CD4-positive, alpha-beta memory T cell (primary cell): ENCODE measurements at places on chromosomes 6 and 20.

GRCh38 chr20:8587251-8587650 is 455.2 kb downstream of the PLCB1 start:
- DNase-seq, result no peak

DNA sequence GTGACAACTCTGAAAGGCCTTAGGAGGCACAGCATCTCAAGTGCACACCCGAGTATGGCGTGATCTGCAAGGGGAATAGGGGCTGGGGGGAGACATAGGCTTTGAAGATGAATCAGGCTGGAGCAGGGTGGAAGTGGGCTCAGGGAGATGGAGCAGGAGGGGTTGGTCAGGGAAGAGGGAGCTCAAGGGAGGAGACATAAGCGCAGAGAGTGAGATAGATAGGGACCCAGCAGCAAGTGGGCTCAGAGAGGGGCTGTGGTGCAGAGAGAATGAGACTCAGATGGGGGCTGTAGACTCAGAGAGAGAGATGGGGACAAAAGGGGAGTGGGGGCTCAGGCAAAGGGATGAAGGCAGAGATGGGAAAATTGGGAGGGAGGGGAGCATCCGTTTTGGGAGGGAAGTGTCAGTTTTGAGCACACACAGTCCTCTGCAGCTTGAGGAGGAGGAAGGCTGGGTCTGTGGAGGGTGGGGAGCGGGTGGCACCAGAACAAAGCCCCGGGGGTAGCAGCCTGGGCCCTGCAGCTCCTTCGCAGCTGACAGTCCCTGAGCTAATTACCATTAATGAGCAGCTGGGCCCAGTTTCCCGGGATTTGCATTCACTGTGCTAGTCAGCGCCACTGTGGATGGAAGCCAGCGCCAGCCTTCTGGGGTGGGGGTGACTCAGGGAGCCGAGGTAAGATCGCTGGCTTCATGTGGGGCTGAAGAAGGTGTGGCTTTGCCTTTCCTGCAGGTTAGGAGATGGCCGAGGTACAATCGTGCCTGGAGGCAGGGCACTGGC is 18.7 kb downstream of the SRXN1 start:
- no peak for DNase-seq

GRCh38 chr20:21511485-21511849 is 2.4 kb downstream of the NKX2-2 start:
- no peak for DNase-seq

DNA sequence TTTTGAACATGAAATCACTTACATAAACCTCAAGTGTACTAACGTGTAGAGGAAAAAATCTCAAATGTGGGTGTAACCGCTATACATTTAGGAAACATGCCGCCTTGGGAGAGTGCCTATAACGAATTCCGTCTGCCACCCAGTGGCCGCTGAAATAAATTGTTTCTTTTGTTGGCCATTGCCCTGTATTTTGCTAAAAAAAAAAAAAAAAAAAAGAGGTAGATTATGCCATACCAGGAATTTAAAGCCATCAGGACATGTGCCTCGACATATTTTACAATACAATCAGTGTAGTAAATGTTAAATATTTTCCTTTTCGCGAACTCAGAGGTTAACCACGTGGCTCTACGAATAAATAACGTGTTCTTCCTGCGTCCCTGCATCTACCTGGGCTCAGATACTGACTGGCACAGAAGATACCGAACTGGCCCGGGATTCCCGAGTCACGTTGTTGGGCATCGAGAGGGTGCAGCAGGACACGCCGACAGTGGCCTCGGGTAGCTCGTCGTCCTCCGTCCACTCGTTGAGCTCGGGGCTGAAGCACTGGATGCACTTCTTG is 14.3 kb downstream of the KLHL31 start:
- DNase-seq, result peak; percentile 82

- DNase-seq, result no peak
These were observed 105.1 kb downstream of the PHF3 start for GRCh38 chr6:63740709-63741108.

GRCh38 chr20:39013662-39014109 is 51.5 kb downstream of the DHX35 start:
- no peak for DNase-seq

DNA sequence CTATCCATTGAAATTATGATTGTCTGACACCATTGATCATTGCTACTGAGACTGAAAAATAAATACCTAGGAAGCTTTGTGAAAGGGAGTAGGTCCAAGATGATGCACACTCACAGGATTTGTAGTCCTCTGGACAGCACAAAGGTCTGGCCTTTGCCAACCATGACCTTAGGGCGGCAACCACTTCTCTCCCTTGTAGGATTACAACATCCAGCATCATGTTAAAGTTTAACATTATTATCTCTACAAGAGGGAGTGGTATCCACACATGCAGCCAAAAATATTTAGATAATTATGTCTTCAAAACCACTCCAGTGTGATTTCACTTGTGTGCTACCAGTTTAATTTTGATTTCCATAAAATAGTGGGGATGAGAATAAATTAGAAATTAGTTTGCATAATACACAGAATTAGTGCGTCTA is 51.1 kb upstream of the NHSL1 start:
- no peak for DNase-seq

DNA sequence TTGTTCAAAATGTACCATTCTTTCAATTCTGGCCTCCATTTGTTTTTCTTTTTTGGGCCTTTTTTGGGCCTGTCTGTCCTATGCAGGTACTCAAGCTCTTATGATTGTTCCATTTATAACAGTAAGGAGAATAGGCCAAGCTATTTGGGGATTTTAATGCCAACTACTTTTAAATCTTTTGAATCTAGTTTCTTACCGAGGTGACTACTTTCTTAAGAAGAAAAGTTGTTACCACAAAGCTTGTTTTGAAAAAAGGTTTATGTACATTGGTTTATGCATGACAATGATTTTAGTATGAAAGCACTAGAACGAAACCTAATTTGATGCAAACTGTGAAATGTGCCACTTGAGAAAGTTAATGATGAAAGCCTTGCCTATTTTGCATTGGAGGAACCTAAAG is 98.3 kb upstream of the MTHFD1L start:
- DNase-seq, result no peak

DNA sequence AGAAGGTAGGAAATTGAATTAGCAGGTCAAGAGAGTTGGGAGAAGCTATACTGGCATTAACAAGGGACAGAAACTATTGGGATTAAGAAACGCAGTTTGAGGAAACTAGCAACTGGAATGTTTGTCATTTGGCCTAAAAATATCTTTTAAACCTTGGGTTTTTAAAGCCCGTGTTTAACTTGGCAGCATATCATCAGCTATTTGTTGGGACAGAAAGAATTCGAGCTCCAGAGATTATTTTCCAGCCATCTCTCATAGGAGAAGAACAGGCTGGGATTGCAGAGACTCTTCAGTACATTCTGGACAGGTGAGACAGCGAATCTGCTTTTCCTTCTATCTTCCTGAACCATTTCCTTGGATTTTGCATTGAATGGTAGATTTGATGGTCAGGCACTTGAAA is 17.8 kb downstream of the ACTR5 start:
- no peak for DNase-seq

GRCh38 chr6:72216222-72217068 is 330.1 kb downstream of the RIMS1 start:
- no peak for DNase-seq

GRCh38 chr6:25127076-25127837 is 151.9 kb upstream of the CARMIL1 start:
- DNase-seq, result no peak

GRCh38 chr6:39041072-39041471 is 7.5 kb upstream of the GLP1R start:
- no peak for DNase-seq

DNA sequence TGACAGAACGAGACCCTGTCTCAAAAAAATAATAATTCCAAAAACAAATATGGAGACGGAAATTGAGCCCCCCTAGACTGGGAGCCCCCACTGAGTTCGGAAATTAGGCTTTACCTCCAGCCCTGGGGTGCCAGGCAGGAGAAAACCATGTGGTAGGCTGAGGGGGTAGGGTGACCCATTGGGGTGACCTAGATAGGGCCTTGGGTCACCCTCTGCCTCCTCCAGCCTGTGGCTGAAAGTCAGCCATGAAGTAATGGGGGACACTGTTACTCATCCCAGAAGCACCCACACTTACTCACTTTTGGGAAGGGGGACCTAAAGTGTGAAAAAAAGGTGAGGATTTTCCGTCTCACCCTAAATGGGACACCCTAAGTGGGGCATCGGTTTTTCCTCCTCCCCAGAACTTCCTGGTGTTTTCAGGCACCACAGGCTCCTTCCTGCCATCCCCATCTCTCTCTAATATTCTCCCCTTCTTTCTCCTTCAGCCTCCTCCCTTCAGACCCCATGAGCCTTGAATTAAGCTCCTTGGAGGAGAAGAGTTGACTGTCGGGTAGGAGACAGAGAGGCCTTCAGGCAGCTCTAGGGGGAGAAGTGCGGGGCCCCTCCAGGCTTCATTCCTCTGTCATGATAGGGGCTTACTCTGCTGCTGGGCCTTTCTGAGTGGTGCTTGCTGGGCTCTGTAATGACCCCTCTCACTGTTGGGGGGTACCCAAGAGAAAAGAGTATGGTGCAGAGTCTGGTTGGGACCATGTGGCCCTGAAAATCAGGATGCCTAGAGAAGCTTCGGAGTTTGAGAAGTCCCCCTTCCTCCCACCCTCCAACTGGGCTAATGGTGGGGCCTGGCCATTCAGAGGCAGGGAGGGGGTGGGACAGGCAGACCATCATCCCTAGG is 2.4 kb downstream of the LTB start:
- DNase-seq, result peak; percentile 53

DNA sequence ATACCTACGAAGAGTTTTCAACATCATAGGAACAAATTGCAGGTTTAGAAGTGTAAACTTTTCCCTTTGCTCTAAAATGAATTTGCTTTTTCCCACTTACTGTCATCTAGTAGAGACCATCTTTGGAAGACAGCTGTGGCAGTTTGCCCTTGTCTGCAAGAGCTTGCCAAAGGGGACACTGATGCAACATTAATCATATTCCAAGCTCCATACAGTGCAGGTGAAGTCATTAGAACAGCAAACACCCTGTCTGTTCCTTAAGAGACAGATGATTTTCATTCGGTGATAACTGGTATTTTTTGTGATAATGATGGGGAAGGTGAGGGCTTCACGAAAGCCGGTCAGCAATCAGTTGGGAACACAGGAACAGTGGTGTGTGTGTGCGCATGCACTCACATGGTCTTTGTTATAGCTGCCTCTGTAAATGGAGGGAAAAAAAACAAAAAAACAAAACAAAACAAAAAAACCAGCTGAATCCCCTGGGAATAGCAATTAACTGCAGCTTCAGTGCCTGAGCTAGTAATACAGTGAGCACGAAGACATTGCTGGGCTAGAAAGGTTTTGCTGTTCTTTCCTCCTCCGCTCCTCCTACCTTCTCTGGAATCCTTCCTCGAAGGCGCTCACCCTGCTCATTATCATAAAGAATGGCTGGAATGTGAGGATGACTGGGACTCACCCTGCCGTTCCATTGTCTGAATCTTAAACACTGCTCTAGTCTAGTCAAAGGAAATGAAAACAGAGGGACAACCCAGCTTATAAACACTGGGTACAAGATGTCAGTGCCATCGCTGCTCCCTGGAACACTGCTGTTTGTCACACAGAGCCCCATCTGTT is 35.2 kb upstream of the KIF13A start:
- no peak for DNase-seq

DNA sequence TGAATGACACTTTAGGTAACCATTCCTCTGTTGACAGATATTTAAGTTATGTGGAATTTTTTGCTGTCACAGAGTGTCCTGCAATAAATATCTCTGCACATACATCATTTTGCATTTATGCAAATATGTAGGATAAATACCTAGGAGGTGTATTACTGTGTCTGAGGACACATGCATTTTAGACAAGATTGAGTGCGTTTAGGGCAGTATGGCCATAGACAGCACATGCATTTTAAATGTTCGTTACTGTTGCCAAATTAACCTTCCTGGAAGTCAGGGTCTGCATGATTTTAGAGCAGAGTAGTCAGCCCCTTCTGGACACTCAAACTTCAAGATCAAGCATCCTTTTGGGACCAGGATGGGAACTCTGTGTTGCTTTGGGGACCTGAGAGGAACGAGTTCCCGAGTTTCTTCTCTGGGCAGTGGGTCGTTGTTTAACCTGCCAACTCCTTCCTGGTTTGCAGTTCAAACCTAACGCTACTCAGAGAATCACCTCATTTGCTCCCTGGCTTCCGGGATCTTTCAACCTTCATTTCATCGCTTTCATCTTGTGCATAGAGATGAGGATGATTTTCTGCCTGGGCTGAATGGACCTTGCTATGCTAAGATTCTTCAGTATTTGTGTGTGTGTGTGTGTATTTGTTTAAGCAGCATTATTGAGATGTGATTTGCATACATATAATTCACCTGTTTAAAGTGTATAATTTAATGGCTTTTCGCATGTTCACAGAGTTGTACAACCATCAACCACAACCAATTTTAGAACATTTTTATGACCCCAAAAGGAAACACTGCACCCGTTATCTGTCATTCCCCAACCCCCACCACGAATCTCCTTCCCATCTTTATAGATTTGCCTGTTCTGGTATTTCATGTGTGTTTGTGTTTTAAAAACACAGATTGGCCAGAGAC is 9.8 kb downstream of the BCAS4 start:
- DNase-seq, result peak; percentile 32

DNA sequence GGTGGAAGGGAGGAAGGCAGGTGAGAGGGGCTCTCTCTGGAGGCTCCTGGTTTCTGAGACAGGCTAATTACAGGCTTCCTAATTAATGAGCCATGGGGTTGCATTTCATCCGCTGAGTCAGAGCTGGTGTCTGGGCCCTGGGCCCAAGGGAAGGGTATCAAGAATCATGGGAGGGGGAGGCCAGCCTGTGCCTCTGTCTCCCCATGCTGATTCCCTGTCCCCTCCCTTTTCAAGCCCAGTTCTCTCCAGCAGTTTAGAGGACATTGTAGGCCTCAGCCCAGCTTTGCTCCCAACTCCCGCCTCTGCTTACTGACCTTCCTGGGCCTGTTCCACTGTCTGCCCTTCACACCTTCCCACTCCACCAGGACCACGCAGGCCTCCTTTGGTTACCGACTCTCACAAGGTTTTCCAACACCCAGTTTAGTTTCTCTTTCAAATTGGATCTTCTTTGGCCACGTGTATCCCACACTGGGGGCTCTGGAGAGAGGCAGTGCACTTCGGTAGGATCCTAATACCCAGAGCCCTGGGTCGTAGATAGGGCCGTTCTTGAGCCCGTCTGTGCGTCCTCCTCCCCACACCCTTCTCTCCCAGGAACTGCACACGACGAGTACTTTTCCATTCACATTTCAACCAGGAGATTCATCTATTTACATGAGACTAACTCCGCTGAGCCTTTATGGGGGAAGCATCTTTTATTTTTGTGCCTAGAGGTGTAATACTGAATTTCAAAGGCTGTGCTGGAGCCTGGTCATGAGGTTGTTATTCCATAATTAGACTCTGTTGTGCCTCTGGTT is 18.2 kb upstream of the AVP start:
- DNase-seq, result no peak
